Small intestine (tissue), 16 donors: ENCODE measurements at places on chromosomes 3 and 15.

- no peak for DNase-seq
Measured at GRCh38 chr3:106518516-106518915, 649.7 kb upstream of the CBLB start.

DNA sequence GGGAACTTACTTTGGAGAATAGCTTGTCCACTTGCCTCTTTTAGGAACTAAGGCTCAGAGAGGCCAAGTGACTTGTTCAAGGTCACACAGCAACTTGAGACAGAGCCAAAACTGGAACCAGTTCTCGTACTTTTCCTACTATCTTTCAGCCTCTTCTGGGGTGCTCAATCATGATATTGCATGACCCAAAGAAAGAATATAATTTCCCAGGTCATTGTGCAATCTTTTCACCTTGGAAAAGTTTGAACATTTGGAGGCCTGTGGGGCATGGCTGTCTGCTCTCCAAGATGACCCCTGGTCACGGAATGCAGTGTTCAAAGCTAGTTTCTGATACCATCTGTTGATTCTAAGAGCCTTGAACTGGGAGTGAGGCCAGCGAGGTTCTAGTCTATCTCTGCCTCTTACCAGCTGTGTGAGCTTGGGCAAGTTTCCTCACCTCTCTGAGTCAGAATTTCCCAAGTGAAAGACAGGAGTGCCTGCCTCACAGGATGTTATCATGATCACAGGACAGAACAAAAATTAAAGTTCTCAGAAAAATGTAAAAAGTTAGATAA is 89.7 kb downstream of the BDH1 start:
- DNase-seq = no peak

DNA sequence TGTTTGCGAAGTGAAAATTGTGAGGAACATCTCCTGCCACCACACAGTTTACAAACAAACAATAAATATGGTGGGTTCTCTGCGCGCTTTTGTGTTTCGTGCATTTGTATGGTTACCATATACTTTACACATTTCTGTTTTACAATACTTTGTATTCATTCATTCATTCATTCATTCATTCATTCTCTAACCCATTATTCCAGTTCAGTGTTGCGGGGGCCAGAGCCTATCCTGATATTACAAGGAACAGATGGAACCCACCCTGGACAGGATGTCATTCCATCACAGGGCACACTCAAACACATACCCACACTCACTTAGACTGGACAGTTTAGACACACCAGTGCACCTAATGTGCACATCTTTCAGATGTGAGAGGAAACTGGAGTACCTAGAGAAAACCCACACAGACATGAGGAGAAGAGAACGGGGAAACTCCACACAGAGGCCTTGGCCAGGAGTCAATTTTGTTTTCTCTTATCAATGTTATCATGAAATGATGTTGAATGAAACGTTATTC is 160.5 kb downstream of the FNDC3B start:
- DNase-seq = no peak

GRCh38 chr3:143479727-143480126 is 360.2 kb downstream of the CHST2 start:
- no peak for DNase-seq
